ENCODE measurements at places on chromosomes 3 and 15.

GRCh38 chr3:141280690-141281089 is 49.1 kb downstream of the PXYLP1 start:
- no peak for DNase-seq

DNA sequence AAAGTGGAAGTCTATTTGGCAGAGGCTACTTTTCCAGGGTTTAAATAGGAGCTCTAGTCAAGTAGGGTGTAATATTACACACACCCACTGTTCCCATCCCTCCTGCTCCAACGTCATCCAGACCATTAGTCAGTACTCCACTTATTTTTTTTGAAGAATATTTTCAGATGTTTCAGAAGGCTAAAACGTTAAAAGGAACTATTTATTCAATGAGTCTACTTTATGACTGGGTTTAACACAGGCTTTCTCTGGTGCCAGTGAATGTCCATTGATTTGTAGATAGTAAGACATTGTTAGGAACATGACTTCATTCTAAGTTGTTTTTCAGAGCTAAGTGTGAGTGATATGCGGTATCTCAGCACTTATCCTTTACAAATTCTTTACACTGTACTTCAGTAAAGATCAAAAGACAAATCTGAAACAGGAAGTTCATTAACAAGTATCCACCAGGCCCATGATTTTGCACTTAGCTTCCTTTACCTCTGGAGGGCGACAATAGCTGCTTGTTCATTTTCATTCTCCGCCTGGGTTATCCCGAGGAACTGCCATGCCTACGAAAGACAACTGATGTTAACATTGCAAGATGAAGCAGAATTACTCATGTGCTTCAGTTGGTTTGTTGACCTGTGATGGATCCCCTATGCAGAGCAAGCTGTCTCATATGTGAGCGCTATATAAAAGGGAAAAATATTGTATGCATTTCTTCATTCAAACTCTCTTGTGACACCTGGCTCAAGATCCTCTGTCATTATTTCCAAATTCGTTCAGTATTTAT is 158.7 kb downstream of the USP13 start:
- peak; percentile 42 for DNase-seq

DNA sequence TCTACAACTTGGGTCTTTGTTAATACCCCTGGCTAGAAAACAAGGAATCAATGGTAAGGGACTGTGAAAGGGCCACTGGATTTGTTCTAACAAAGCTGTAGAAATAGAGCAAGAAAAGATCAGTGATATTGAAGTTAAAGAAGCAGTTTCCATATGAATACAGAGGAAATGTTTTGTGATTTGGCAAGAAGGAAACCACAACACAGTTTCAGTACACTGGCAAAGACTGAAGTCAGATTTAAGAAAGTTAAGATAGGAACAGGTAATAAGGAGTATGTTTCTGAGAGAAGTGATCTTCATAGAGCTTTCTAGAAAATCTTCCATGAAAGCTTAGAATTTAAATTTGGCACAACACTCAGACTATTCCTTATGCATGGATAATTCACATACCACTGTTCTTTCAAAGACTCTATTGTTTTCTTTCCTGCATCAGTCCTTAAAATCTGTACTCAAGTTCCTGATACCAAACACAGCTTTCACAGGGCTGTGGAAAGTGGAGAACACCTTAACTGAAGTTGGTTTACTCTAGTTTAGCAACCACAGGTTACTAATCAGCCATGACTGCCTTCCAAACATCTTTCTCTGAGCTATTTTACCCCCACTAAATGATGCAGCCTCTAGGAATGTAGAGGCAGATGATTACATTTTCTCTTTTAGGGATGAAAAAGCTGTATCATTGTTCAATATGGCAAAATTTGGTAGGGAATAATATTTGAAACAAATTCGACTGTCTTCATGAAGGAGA is 32.4 kb upstream of the ALCAM start:
- DNase-seq: no peak

GRCh38 chr15:88657326-88658069 is 18.7 kb downstream of the ISG20 start:
- DNase-seq: no peak

- DNase-seq: no peak
Measured at GRCh38 chr15:64287953-64288352, 68.0 kb downstream of the CSNK1G1 start.

- no peak for DNase-seq
Measured at GRCh38 chr3:61948699-61949305, 387.4 kb downstream of the PTPRG start.

- DNase-seq: no peak
Measured at GRCh38 chr3:61991706-61992105, 381.6 kb downstream of the FEZF2 start.

GRCh38 chr3:22101811-22102210 is 350.8 kb upstream of the ZNF385D start:
- no peak for DNase-seq

DNA sequence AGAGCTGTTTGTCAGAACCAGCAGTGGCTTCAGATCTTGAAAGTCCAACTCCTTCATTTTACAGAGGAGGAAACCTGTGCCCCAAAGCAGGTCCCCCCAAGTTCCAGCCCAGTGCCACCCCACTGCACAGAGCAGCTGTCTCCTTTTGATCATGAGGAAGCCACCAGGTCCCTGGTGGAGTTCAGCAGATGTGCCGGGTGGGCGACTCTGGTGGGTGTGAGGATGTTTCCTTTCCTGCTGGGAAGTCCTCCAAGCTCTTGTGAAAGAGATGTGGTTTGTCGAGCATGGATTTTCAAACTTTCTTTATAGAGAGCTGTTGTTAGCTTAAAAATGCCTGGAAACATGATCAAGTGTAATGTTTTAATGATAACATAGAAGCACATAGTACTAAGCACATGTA is 52.0 kb downstream of the SMAD3 start:
- DNase-seq: no peak

DNA sequence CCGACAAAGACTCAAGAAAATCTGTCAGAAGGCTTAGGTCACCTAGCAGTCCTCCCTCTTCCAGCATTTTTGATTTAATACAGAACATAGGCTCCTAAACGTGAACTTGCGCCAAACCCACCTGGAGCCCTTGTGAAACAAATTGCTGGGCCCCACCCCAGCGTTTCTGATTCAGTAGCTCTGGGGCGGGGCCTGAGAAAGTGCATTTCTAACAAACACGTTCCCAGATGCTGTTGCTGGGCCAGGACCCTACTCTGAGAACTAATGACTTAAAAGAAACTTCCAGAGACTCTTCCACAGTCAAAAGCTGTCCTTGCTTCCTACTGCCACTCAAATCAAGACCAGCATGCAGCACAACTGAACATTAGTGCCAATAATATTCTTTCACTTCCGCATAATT is 198.1 kb downstream of the PDZRN3 start:
- DNase-seq: no peak
